ENCODE measurements at places on chromosomes 3 and 15.

- no peak for DNase-seq
Measured at GRCh38 chr15:79161837-79162508, 71.4 kb upstream of the RASGRF1 start.

DNA sequence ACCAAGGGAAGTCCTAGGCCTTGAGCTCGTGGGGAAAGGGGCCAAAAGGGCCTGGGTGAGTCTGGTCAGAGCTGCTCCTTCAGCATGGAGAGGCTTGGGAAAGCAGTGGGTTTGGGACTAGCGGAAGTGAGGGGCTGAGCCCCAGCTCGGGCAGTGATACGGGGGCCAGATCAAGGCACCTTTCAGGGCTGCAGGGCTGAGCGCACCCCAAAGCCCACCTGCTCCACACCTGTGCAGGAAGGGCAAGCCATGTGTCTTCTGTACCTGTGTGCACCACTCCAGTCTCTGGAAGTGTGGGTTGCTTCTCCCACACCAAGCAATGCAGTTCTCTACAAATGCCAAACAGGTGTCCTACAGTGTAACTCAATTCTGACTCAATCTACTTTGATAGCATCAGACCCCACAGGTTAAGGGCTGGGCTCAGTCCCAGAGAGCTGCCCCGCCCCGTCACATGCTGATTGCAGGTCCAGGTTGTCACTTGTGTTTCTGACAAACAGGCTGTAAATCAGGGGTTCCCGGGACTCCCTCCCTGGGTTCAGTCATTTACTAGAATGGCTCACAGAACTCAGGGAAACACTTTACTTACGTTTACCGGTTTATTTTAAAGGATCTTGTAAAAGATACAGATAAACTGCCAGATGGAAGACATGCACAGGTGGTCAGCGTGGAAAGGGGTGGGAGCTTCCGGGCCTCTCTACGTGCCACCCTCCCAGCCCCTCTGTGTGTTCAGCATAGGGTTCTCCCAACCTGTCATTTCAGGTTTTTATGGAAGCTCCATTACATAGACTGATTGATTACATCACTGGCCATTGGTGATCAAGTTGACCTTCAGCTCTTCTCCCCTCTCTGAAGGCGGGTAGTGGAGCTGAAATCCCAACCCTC, 28.8 kb upstream of the KLF13 start:
- DNase-seq = no peak

DNA sequence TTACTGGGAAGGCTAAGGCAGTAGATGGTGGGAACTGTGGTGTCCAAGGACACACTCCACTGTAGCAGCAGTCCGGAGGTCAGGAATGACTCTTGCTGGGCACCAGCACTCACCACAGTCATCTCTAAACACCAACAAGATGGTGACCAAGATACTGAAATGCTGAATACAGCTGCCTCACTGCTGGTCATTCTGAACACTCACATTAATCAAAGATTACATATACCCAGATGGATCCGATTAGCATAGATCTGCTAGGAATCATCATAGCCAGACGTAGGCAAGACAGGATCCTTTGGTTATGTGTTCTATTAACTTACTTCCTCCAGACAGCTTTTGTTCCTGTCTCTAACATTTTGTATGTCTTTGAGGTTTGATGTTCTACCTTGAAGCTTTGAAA, 134.9 kb upstream of the BFSP2 start:
- DNase-seq = no peak

DNA sequence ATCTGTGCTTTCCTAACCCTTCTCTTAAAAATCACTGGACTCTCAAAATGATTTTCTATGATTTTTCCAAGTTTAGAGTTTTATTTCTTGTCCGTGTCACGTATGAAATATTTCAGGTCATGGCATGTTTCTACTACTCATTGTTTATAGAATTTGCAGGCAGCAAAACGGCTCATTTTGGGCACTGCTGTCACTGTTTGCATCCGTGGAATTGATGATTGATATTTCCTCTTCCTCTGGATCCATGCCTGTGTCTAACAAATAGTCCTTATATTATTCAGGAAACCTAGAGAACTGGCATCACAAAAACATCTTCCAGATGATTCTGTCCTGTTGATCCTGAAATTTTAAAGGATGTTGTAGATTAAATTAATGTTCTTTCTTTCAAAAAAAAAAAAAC, 47.6 kb downstream of the LARS2 start:
- DNase-seq = no peak

- peak; percentile 36 for DNase-seq
Measured at GRCh38 chr15:61227269-61227949, 1.7 kb downstream of the RORA start.

GRCh38 chr15:98646546-98647025, 1.8 kb upstream of the IGF1R start:
- DNase-seq = no peak

DNA sequence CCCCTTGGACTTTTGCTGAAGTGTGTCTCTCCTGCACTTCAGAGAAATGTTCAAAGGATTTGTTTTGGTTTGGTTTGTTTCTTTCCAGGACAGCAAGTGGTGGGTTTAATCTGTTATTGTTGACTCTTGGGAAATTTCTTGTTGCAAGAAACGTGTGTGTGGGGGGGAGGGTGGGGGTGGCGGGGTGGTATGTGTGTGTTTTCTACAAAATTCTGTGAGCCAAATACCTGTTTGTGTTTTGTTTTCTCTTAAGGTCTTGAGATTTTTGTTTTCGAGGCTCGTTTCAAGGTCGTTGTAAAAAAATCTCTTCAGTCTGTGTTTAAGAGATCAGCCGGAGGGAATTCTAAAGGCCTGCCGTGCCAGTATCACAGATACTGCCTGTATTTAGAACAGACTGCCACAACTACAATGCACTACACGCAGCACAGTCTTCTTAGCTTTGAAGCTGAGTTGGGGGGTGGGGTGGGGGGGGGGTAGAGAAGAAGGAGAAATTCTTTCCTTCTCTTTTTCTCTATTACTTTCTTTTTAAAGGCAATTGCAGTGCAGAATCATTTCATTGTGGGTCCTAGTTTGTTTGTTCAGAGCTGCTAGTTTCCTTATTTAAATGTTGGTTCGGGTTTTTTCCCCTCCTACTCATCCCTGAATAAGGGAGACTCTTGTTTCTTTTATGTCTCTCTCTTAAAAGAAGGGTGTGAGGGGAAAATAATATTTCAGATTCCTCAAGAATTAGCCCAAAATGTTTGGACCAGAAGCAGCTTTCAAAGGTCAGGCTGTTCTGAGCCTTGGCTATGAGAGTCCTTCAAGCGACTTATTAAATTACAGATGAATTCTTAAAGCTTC, 1.4 kb upstream of the BCL6 start:
- peak; percentile 12 for DNase-seq

- DNase-seq = no peak
Measured at GRCh38 chr3:130779486-130779885, 32.9 kb upstream of the PIK3R4 start.

- DNase-seq = no peak
Measured at GRCh38 chr3:134311265-134311664, 60.6 kb upstream of the RYK start.

DNA sequence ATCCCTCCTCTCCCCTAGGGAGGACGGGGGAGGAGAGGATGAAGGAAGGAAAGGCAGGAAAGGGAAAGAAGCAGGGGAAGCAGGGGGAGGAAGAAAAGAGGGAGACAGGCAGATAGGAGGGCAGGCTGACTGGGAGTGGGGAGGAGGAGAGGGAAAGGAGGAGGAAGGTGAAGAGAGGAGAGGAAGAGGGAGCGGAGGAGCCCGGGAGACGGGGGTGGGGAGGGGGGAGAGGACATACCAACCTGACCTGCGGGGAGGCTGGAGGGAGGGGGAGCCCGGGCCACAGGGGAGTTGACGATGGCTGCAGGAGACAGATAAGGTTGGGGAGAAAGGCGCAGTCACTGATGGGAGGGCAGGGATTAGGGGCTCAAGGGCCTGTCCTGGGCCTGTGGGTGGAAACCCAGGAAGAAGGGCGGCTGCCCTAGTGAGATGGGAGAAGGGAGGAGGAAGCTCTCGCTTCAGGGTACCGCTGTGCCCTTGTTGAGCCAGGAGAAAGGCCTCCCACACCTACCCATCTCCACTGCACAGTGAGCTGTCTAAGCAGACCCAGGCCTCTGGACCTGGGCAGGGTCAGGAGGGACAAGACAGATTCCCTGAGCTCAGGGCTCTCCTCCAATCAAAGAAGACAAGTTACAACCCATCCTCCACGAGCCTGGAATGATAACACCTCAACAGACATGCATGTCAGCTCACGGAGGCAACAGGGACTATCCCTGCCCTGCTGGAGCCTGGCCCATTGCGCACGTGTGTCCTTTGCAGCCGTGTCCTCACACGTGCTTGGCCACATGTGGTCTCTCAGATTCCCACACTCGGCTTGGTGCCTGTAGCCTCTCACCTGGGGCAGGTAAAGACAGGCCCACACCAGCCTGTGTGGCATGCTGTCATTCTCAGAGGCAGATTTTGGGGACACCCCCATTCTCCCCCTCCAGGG, 27.9 kb downstream of the C3orf18 start:
- no peak for DNase-seq

DNA sequence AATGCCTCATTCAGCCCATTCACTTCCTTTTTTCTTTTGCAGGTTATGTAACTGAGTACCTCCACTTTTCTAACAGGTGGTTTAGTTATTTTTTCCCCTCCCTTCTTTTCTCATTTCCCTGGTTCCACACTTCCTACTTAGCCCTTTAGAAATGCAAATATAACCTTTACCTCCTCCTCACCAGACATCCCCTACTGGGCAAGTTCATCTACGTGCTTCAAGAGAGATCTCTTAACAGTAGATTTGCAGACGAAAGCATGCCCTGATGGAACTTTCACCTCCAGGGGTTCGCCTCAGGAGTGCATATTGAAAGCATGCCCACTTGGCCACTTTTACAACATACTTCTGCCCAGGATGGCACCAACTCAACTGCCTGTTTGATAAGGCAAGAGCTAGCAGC, 314.1 kb upstream of the LRRC3B start:
- no peak for DNase-seq

DNA sequence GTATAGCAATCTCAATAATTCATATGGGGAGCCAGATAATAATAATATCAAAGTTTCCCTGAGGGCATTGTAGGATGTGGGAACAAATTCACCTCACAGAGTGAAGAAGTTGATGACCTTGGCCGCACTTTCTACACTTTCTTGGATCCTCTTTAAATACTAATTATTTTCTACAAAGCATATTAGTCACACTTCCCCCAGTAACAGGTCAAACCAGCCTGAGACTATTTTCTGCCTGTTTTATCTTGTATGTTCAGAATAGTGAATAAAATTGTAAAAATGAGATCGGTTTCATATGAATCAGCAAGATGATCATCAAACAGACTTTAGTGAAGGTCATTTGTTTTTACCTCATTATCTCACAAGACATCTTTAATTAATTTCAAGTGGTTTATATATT, 2.3 kb upstream of the OR5K3 start:
- no peak for DNase-seq

GRCh38 chr3:156150434-156151066, 30.2 kb downstream of the KCNAB1 start:
- DNase-seq = peak; percentile 34

GRCh38 chr15:42549032-42549491, 424 bp downstream of the HAUS2 start:
- DNase-seq = no peak

DNA sequence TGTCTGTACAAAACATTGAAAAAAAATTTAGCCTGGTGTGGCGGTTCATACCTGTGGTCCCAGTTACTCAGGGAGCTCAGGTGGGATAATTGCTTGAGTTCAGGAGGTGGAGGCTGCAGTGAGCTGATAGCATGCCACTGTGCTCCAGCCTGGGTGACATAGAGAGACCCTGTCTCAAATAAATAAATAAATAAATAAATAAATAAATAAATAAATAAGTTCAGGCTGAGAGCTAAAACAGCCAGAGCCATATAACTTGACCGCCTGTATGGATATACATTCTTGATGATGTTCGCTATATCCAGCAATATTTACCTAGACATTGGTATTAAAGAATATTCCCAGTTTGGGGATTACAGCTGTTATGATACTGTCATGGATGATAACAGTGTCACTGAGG, 146.9 kb downstream of the KCNH8 start:
- no peak for DNase-seq

Data from SHP77 (cell line).